ENCODE measurements at places on chromosomes 16 and 17. TPM values are rescaled to one million over a fixed set of nuclear protein-coding genes. Genes with fewer than 3 reads are reported as not detected.

ICAM2 gene
- 23.0 TPM for polyA plus RNA-seq

GRCh38 chr17:6936370-6937028, 59.4 kb upstream of the ALOX12 start:
- DNase-seq, result no peak

GRCh38 chr16:8818504-8819270, 21.0 kb downstream of the PMM2 start:
- DNase-seq, result no peak

DNA sequence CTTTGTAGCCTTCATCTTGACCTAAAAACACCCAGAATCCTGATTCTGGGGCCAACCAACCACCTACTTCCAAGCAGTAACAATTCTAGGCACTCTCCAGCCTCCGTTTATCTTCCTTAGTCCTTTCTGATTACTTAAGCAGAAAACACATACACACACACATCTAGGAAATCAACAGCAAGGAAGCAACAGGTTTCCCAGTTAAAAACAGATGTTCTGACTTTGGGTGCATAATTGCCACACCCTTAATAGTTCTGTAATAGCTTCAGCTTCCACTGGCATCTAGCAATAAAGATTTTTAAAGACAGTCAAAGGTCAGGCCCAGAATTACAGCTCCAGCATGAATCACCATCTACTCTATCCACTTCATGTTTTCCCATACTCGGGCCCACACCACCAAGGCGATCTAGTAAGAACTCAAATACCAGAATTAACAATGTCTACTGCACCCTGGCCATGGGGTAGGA, 2.6 kb downstream of the ARHGAP17 start:
- no peak for DNase-seq

DNA sequence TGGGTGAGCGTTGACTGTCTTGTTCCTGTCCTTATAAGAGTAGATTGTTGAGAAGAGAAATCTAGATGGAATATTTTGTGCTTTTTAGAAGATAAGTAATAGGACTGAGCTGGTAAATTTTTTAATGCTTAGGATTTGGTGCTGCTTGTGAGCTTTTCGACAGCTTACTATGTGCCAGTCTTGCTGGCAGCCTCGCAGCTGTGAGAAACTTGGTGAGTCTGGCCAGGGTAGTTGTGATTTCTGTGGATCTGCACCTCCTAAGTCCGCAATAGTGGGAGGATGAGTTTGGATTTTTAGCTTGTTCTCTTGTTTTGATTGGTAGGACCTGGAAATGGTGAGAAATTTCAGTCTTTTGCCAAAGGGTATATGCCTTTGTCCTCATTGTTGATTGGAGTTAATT, 3.6 kb downstream of the SOCS7 start:
- DNase-seq, result no peak

All from renal cortex interstitium (tissue), 15 donors.